Thoracic aorta (tissue), 2 donors: ENCODE measurements at places on chromosomes 2 and 18. TPM values are rescaled to one million over a fixed set of nuclear protein-coding genes. Genes with fewer than 3 reads are reported as not detected.

- DNase-seq: no peak
Observed at GRCh38 chr2:225400060-225400511, 576 bp downstream of the NYAP2 start.

RAB10 gene
- total RNA-seq: 80.8 TPM

PLA2R1 gene
- total RNA-seq: 28.3 TPM

GRCh38 chr2:170456914-170457313 lies 258.2 kb upstream of the SP5 start:
- no peak for DNase-seq

DNA sequence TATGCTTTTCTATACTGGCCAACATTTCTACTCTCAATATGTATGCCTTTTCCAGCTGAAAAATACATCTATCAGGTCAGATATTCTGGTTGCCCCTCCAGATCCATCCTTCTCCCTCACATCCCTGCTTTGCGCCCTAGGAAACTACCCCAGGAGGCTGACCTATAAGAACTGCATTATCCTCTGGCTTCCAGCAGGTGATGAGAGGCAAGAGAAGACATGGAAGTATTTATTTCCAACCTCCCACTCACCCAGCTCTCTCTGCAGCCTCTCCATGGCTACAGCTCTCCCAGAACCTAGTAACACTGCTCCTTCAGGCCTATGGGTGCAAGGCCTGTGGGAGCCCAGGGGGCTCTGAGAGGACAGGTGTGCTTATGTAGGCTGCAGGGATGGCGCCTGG lies 42.9 kb downstream of the ARID5A start:
- DNase-seq: no peak

KRTCAP3 gene
- total RNA-seq: 0.68 TPM

CHRNG gene
- total RNA-seq: not detected

REG3A gene
- 2.8 TPM for total RNA-seq

GRCh38 chr2:160042054-160042453 lies 20.4 kb downstream of the PLA2R1 start:
- no peak for DNase-seq

DNA sequence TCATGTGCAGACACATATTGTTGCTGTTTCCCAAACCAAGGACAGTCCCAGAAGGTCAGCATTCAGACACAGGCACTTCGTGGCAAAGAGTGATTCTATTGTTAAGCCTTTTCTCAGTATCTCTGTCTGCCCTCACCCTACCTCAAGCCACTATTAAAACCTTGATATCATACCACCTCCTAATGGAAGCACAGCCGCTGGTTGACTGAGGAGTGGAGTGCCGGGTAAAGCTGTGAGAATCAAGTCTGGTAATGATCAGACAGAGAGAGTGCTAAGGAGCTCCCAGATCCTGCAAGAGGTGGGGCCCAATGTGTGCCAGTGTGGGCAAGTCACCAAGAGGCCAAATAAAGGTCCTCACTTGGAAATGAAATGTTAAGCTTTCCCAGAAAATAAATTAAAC lies 819.5 kb downstream of the BCL11A start:
- no peak for DNase-seq

TSPYL6 gene
- total RNA-seq: not detected

DNA sequence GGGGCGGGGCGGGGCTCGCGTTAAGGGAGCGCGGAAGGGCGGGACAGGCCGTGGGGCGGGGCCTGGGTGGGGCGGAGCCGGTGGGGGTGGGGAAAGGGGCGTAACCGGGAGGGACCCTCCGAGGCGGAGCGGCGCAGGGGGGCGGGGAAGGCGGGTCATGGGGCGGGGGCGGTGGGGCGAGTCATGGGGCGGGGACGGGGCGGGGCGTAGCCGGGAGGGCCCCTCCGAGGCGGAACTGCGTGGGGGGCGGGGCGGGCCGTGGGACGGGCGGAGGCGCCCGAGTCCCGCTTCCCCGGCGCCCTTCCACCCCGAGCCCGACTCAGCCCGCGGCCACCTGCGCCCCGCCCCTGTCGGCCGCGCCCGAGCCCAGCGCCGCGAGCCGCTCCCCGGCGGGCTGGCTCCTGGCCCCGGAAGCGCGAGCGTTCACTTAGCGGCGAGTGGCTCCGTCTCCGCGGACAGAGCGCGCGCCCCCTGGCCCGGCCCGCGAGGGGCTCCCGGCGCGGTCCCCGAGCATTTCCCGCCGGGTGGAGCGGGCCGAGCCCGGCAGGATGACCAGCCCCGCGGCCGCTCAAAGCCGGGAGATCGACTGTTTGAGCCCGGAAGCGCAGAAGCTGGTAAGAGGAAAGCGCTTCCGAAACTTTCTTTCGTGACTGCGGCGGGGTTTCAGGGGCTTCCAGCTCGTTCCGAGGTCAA lies 64.7 kb downstream of the LRRFIP1 start:
- peak; percentile 74 for DNase-seq

GRCh38 chr2:108226564-108226963 lies 13.2 kb upstream of the SULT1C3 start:
- no peak for DNase-seq

NMS gene
- not detected for total RNA-seq

- DNase-seq: no peak
Observed at GRCh38 chr2:85844486-85844885, 44.3 kb downstream of the ST3GAL5 start.

GRCh38 chr2:152019732-152020131 lies 79.1 kb downstream of the CACNB4 start:
- no peak for DNase-seq

GRCh38 chr2:69163556-69163955 lies 150.6 kb downstream of the ANTXR1 start:
- no peak for DNase-seq

LYG2 gene
- total RNA-seq: not detected
